ENCODE measurements at places on chromosomes 4 and X.

DNA sequence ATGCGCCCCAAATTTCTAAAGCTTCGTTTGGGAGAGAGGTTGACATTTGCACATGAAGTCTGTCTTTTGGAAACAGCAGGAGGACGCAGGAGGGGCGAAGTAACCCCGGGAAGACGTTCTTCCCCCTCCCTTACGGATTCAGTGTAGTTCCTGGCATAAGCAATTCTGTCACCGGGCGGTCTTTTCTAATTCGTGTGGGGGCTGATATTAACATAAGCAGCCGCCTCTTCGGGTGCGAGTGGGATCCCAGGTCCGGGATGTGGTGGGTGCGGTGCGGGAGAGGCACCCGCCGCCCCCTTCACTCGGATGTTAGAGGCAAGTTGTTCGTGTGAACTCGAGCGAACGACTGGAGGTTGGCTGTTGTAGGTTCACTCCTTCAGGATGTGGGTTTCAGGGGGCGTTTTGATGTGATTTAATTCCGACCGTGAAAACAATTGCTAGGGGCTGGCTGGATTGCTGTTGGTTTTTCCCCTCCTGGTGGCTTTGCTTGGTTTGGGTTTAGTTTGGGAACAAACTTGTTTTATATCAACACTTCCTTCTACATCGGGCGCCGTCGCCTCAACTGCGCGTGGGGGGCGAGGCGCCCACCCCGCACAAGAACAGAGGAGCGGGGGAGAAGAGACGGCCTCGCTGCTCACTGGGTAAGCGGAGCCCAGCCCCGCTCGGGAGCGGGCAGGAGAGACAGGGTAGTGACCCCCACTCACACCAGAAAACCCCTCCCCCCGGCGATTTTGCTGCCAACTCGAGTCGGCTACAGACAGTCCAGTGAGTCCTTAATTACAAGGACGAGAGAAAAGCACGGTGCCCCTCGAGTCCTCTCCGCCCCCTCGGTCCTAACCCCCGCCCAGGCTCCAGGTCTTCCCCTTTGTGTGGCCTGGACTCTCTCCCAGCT lies 2.9 kb upstream of the LEF1 start:
- no peak for DNase-seq

DNA sequence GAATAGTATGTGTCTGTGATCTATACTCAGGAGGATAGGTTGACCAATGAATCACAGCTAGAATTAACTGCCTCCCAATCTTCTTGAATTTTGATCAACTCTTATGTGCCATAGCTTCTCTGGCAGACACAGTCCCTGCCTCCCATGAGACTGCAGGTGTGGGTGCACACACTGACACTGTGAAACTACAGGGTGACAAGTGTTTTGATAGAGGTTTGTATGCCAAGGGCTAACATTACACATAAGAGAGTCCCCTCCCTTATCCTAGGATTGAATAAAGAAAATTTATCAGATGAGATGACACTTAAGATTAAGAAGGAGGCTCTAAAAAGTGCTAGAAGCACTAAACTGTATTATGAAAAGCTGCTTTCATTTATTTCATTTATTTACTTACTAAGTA lies 218.4 kb upstream of the BMP3 start:
- no peak for DNase-seq

- DNase-seq, result no peak
Observed at GRCh38 chr4:127686658-127687057, 43.5 kb upstream of the SLC25A31 start.

GRCh38 chr4:72994670-72995069 lies 74.8 kb downstream of the COX18 start:
- no peak for DNase-seq
